ENCODE measurements at places on chromosomes 5 and 9.

DNA sequence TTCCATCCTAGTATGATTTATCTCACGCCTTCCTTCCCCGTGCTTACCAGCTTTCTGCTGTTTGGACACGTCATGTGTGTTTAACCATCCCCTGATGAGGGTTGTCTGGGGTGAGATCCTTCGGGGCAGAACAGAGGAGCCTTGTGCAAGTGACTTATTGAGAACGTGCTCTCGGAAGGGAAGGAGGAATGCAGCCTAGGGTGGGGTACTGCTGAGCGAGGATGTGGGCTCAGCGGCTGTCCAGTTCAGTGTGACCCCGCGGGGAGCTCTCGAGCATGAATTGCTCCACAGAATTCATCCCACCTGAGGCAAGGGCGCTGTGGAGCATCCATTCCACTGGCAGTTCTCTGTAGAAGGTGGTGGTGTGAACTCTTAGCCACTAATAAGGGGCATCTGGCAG lies 4.0 kb downstream of the MYOZ3 start:
- DNase-seq = no peak

GRCh38 chr5:82772281-82772680 lies 304.9 kb downstream of the TMEM167A start:
- DNase-seq = no peak

DNA sequence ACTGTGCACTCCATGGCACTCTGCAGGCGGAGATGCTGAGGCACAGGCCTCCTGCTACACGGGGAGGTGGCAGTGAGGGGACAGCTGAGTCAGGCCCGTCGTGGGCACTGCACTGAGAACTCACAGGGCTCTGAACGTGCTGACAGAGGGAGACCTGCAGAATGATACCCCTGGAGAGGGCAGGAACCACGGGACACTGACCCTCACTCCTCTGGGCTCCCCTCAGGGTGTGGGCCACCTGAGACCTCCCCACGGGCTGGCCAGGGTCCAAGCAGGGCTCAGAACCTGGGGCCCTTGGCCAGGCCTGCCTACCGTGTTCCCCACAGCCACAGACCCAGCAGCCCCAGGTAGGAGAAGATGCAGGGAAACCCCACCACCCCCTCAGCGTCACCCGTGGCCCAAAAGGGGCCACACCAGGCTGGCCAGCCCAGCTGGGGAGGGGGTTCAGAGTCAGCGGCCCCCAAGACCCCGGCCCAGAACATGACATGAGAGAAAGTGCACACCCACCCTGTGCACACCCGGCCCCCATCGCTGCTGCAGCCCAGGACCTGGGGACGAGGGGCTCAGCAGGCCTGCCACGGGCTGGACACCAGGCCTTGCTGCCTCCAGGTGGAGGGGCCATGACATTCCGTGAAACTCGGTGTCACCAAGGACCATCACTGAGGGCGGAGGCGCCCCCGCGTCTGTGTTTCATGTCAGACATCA lies 30.9 kb downstream of the GLT6D1 start:
- DNase-seq = no peak

GRCh38 chr5:44321144-44321725 lies 68.0 kb downstream of the FGF10 start:
- no peak for DNase-seq

DNA sequence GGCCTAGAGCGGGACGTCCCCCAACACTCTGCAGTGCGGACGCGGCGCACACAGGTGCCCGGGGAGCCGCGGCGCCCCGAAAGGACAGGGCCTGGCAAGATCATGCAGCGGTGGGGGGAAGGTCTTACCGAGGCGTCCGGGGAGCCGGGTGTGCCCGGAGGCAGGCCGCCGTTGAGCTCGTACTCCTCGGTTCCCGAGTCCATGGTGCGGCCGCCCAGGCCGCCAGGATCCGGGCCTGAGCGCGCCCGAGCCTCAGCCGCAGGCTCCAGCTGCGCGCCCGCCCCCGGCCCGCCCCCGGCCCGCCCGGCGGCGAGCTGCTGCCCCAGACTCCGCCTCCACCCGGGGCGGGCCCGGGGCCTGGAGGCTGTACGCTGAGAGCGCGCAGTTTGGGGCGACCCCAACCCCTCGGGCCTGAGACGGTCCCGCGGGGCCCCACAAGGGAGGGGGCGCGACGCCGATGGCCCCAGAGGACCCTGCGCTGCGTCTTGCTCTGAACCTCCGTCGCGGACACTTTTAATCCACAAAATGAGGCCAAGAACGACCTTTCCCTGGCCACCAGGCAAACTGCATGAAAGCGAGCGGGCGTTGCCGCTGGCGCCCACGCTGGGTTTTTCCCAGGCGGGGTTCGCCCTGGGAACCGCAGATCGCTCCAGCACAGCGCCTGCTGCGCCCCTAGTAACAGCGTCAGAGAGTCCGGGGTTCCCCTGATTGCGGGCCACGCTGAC lies at the start of gene NINJ1:
Gene NINJ1 (minus strand): TSS at position 237 of the 725 bp plus-strand sequence. CDS start 34 bp downstream, at position 203.
- no peak for DNase-seq

DNA sequence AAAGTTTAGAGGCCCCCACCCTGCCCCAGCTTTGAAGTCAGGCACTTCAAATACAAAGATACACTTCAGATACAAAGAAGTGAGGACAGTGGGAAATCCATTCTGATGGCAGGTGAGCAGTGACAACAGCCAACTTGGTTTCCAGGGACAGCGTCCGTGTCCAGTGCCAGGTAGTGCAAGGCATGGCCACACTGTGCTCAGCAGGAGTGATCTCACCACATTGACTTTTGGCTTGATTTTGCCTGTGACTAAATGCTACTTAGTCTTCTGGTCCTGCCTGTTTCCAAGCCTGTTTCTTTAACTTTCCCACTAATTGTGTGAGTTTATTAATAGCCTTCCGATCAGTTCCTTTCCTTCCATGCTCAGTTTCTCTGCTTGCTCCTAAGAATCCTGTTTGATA lies 72.6 kb upstream of the PALM2AKAP2 start:
- DNase-seq = no peak

GRCh38 chr5:16934677-16935153 lies 1.4 kb downstream of the MYO10 start:
- no peak for DNase-seq

DNA sequence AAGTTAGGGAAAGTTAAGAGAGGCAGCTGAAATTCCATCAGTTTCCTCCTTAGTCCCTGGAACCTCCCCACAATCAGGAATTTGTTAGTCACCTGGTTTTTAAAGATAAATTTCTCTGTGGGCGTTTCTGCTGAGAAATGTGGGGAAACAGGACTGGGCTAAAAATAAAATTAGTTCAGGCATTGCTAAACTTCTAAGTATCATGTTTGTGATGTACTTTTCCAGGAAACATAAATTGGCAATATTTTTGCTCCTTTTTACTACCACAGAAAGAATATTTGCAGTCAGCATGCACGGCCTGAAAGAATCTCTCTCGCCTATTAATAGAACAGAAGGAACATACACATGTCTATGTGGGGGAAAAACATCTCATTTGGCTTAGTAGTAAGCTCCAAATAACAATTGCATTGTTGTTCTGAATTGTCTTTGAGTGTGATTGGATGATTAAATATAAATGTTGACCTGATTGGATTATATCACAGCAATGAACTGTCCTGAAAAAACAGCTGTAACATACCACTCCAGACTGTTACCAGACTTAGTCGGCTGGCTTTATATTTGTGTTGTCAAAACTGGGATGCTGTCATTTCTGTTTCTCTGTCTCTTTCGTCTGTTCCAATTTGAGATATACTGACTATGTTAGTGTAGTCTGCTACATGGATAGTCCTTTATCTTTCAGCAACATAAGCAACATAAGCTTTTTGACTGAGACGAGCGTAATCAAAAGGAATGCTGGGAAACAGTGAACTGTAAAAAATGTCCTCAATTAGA lies 12.9 kb downstream of the TJP2 start:
- DNase-seq = no peak

DNA sequence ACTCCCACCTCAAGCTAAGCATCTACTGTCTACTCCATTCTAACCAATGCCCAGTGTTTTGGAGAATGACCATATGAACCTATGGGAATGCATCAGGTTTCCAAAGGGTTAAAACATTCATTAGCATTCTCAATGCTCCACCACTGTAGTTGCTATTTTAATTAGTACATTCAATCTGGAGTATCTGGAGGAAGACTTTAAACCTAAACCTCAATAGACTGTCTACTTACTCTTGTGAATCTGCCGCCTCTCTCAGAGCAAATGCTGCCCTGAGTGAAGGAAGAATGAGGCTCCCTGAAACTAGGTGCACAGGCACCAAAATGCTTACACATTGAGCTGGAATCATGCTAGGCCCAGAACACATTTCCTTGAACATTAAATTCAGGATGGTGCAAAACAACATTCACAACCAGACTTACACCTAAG lies 2.0 kb downstream of the ENC1 start:
- DNase-seq = no peak

DNA sequence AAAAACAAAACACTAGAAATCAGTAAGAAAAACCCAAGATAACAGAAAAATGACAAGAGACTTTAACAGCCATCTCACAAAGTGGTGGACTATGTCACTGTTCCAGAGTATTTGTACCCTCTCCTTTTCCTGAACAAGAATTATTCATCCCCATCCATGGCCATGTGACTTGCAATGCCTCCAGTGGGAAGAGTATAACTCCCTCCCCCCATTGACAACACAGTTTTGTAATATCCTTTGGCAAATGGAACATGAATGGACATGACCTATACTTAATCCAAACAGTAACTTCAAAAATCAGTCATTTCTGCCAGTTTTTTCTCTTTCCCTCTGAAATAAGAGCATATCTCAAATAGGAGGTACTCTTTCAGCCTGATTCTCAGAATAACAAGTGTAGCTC lies 33.9 kb downstream of the PTBP3 start:
- DNase-seq = no peak

GRCh38 chr9:116941266-116941665 lies 254.2 kb downstream of the TRIM32 start:
- no peak for DNase-seq

GRCh38 chr9:129746092-129746777 lies 6.6 kb downstream of the PTGES start:
- no peak for DNase-seq

DNA sequence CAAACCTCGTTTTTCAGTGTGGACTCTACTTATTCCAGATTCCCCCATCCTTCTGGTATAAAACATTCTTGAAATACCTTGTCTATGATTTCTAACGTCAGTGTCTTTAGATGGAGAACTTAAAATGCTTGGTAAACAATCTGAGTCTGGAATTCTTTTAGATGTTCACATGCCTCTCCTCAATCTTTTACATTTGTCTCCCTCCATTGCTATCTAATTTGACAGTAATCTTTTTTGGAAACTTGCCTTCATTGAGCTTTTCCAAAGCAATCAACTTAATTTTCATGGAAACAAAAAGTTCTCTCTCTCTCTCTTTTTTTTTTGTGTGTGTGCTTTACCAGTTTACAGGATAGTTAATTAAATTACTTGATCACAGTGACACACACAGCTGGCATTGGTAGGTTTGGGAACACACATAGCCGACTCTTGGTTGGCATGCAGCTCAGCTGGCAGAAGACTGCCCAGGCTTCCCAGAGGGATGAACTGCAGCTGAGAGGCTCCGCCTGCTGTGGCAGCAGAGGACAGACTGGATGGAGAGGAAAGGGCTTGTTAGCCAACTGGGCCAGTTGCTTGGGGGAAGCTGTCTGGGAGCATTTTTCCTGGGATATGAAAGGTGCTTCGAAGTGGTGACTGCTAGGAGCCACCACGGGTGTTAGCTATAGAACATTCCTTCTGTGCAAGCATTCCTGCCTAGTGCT lies 271.3 kb downstream of the ZSWIM6 start:
- DNase-seq = no peak

- no peak for DNase-seq
Observed at GRCh38 chr9:19769213-19769612, 19.6 kb downstream of the SLC24A2 start.

- no peak for DNase-seq
Observed at GRCh38 chr5:24433555-24433954, 211.2 kb downstream of the CDH10 start.

- DNase-seq = no peak
Observed at GRCh38 chr5:119341452-119342349, 14.1 kb upstream of the TNFAIP8 start.

GRCh38 chr9:112348257-112349007 lies 15.0 kb upstream of the PTBP3 start:
- no peak for DNase-seq

DNA sequence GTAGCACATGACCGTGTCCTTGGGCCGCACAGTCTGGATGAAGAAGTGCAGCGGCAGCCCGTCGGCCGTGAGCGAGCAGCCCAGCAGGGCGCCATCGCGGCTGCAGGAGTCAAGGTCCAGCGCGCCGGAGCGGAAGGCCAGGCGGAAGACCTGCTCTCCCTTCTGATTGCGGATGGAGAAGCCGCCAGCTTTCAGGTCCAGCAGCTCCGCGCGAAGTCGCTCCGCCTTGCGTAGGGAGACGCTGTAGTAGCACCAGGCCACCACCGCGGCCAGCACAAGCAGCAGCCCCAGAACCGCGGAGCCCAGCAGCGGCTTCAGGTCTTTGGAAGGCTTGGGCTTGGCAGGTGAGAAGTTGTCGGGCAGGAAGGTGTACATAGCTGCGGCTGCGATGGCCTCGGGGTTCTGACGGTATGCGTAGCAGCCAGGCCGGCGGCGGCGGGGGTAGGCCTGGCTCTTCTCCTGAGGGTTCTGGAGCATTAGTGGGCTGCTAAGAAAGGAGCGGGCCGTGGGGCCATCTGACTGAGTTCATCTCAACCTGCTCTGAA lies 4.2 kb downstream of the MYORG start:
- no peak for DNase-seq

DNA sequence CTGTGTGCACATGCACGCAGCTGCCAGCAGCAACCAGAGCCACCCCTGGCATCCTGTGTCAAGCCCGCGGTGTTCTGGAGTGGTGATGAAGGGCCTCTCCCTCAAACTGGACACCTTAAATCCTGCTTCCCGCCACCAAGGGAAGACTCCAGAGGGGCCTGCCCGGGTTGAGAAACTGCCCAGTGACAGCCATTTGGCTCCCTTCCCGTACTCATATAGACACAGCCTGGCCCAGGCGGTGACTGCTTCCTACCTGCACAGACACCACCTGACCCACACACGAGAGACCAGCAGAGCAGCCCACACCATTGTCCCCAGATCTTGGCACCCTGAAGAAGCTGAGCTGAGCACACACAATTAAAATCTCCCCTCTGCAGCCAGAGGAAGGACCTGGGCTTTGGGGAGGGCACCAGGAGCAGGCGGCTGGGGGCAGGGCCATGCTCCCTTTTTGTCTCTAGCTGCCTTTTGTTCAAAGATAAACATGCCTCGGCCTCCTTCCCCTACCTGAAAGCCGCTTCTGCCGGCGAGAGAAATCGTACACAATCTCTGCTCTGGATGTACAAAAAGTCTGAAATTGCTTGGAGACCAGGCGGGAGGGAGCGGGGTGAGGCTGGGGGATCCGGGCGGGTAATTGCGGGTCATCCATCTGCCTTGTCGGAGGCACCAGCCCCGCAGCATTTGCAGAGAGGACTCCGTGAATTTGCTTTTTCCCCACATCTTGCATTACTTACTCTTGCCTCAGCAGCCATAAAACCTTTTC lies 78.4 kb downstream of the TSPAN17 start:
- DNase-seq = no peak

DNA sequence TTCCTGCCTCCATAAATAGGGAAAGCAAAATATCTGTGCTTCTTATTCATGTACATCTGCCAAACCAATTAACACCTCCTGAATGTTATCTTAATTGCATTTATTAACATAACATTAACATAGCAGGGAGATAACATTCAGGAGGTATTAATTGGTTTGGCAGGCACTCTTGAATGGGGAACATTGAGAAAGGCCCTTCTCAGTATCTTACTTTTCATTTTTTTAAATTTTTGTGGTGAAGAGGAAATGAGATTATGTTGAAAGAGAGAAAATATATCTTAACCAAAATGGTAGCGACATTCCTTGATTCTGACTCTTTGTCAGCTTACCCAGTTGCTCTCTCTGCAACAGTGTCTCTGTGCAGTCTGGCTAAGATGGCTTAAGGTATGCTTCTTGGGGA lies 100.4 kb upstream of the TLE1 start:
- DNase-seq = no peak

- DNase-seq = no peak
Observed at GRCh38 chr9:134239130-134239903, 75.0 kb upstream of the RNU6ATAC start.

All from NCI-H1417 treated with DMSO at 0.1 percent for 48 hours (cell line).